SW480 (cell line): ENCODE measurements at places on chromosomes 16 and 17.

DNA sequence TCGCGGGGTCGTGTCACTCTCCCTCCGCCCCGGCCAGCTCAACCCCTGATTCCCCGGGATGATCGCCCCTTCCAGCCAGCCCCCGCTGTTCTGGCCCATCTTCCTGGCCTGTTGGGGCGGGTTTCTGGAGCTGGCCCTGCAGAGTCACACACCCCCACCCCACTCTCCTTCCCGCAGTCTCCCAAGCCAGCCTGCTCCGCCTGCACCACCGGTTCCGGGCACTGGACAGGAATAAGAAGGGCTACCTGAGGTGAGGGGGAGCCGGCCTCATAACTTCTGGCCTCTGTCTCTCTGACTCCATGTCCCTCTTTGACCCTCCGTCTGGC lies 621 bp downstream of the CHP2 start:
- no peak for DNase-seq

DNA sequence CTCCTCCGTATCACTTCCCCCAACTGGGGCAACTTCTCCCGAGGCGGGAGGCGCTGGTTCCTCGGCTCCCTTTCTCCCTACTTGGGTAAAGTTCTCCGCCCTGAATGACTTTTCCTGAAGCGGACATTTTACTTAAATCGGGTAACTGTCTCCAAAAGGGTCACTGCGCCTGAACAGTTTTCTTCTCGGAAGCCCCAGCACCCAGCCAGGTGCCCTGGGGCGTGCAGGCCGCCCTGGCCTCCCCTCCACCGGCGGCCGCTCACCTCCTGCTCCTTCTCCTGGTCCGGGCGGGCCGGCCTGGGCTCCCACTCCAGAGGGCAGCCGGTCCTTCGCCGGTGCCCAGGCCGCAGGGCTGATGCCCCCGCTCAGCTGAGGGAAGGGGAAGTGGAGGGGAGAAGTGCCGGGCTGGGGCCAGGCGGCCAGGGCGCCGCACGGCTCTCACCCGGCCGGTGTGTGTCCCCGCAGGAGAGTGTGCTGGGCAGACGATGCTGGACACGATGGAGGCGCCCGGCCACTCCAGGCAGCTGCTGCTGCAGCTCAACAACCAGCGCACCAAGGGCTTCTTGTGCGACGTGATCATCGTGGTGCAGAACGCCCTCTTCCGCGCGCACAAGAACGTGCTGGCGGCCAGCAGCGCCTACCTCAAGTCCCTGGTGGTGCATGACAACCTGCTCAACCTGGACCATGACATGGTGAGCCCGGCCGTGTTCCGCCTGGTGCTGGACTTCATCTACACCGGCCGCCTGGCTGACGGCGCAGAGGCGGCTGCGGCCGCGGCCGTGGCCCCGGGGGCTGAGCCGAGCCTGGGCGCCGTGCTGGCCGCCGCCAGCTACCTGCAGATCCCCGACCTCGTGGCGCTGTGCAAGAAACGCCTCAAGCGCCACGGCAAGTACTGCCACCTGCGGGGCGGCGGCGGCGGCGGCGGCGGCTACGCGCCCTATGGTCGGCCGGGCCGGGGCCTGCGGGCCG lies 1.6 kb downstream of the HIC1 start:
- DNase-seq: no peak

DNA sequence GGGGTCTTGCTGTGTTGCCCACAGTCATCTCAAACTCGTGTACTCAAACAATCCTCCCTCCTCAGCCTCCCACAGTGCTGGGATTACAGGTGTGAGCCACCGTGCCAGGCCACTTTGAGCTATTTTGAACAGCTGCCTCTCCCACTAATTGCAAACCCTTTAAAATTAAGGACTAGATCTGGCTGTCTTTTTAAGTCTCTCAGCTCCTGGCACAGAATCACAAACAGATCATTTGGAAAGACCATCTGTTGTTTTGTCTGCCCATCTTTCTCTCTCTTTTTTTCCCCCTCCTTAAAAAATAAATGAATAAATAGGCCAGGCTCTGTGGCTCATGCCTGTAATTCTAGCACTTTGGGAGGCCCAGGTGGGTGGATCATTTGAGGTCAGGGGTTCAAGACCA lies 10.9 kb upstream of the STAT3 start:
- no peak for DNase-seq

DNA sequence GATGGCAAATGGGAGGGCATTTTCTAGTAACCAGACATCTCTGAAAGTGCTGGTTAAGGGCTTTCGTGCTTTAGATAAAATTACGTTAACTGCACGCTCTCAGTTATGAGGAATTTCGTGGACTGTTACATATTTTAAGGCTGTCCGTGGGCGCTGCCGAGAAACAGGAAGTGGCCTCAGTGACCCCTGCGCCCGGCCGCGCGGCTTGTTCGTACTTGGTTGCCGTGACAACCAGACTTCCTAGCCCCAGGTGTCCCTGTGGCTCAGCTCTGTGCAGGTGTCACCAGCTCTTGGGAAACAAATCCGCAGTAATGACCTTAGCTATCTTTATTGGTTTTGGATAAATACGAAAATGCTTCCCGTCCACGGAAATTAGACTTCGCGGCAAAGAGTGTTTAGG lies 52.7 kb downstream of the LMF1 start:
- no peak for DNase-seq

DNA sequence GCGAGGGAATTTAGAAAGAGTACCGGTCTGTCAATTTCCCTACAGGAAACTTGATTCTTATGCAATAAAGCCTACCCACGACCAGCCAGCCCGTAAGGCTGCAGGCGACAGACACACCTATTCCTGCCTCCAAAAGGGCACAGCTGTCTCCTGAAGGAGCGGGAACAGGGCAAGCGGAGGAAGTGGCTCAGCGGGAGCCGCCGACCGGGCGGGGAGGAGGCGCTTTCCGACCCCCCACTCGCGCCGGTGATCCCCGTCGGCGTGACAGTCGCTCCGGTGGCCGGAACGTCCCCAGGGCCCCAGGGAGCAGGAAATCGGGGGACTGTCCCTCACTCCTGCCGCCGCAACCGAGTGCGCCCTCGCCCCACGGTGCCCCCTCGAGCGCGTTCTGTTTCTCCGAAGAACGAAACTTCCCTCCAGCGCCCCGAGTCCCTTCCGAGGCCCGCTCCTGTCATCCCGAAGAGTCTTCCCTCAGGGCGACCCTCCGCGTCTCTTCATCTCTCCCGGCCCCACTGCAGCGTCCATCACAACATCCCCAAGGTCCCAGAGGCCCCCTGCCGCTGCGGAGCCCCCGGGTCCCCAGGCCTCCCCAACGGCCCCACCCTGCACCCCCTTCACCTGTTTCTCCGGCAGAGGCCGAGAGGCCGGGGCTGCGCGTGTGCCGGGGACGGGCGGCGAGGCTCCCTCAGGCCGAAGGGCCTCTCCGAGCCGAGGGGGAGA lies 421 bp downstream of the STAT3 start:
- peak; percentile 78 for DNase-seq

GRCh38 chr17:80319262-80319998 lies 58.8 kb downstream of the RNF213 start:
- DNase-seq: no peak

DNA sequence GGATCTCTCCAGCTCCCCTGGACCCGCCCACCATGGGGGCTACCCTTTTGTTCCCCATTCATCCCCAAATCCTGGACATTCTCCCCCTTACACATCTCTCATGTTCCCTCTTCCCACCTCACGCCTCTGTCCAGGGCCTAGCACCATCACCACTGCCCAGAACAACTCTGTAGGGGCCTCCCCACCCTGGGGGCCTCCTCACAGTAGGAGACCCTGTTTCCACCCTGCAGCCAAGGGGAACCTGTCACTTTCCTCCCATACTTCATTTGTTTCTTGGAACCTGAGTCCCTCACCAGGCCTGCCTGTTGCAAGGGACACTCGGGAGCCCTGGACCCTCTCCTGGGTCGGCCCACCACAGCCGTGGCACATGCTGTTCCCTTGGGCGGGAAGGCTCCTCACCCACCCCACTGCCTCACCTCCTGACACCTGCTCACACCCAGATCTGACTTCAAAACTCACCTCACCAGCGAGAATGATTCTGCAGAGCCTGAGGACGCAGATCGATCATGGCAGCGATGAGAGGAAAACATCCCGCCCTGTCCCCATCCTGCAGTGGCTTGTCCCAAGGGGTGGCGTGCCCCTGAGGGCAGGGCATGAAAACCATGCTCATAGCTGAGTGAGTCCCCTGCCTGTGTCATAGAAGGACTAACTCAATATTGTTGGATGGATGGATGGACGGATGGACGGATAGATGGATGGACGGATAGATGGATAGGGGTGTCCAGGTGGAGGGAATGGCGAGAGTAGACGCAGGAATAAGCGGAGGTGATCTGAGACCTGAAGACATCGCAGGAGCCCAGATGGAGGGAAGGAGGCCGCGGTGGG lies 6.8 kb upstream of the RASD1 start:
- no peak for DNase-seq
